ENCODE measurements at places on chromosomes 7 and 10.

DNA sequence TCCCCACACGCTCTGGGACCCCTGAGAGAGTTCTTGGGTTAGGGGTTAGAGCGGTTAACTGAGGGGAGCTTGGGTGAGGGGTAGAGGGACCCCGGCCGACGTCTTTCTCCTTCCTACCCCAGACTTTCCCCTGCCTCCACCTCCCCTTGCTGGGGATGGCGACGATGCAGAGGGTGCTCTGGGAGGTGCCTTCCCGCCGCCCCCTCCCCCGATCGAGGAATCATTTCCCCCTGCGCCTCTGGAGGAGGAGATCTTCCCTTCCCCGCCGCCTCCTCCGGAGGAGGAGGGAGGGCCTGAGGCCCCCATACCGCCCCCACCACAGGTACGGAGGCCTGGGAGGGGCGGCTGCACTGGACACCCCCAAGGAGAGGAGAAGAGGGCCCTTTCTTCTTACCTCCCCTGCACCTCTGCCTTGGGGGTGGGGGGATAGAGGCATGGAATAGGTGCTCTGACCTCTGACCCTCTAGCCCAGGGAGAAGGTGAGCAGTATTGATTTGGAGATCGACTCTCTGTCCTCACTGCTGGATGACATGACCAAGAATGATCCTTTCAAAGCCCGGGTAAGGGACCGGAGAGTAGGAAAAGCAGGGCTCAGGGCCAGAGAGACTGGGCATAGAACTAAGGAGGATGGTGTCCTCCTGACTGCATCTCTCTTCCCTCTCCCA is 1.1 kb downstream of the ZYX start:
- DNase-seq, result no peak

DNA sequence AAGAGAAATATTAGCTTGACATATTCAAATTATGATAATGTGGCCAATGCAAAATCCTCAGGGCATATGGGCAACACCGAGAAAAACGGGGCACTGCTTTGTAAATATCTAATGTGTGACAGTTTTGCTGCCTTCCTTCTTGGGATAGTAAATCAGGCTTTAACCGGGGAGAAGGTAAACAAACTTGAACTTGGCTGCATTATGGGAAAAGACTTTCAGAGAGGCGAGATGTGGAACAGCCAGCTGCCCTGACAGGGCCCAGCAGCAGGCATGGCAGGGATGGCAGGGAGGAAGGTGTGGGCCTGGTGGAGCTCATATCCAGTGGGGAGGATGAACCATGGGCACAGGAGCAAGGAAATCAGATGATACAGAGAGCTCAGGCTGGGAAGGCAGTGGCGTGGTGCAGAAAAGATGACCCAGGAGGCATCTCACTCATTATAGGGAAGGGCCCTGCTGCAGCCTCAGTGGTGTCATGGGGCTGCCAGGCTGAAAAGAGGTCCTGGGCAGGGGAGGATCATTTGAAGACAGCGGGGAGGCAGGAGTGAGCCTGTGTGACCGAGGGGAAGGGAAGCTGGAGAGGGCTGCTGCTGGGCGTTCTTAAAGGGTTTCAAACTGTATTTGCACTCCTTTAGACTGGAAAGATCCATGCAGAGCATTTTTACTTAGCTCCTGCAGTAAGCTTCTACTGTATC is 26.7 kb downstream of the CXCL12 start:
- no peak for DNase-seq

DNA sequence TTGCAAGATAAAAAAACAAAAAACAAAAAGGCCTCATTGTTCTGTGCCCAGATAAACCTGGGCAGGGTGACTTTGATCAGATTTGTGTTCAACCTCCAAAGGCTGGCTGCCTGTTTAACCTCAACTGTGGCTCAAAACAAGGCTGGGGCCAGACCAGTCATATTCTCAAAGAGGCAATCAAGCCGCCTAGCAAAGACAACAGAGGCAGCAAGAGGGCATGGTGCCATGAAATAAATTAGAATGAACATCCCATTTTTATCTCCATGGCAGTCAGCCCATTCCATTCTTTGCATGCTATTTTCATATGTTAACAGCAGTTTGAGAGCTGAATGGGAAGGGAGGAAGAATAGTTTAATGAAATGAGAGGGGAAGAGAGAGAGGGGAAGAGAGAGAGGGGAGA is 1150.3 kb downstream of the TYW1 start:
- DNase-seq, result no peak

- no peak for DNase-seq
These were observed 11.0 kb downstream of the ZNF862 start for GRCh38 chr7:149849174-149849573.

GRCh38 chr10:266974-267425 is 131.7 kb downstream of the ZMYND11 start:
- no peak for DNase-seq

DNA sequence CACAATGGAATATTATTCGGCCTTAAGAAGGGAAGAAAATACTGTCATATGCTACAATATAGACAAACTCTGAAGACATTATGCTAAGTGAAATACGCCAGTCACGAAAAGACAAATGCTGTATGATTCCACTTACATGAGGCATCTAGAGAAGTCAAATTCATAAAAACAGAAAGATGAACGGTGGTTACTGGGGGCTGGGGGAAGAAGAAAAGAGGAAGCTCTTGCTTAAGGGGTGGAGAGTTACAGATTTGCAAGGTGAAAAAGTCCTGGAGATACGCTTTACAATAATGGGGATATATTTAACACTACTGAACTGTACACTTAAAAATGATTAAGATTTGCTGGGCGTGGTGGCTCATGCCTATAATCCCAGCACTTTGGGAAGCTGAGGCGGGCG is 49.0 kb downstream of the PSMC2 start:
- DNase-seq, result no peak

DNA sequence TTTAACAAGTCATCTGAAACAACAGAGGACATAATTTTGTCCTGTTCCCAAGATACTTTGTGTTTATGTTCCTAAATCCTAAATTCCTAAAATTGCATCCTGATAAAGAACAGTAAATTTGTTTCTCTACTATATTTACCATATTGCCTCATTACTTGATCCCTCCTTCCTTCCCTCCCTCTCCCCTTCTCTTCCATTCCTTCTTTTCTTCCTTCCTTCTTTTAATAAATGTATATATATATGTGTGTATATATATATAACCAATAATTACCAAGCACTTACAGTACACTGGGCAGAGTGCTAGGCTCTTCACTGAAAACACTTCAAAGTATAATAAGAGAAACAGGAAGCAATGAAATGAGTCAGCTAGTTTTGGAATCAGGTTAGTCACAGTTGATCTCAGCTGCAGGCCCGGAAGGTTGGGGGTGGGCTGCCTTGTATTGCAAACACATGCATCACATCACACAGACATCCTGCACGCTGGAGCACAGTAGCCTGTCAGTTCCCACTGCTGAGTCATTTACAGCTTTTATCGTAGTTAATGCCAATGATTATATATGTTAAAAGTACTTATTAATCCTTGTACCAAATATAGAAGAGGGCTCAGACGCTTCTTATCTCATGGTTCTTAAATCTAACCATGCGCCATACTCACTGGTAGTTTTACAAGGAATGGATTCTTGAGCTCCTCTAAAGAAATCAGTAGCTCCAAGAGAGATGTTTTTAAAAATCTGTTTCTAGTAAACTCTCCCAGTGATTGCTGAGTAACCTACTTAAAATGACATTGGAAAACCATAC is 551.7 kb downstream of the GRM8 start:
- peak; percentile 83 for DNase-seq

DNA sequence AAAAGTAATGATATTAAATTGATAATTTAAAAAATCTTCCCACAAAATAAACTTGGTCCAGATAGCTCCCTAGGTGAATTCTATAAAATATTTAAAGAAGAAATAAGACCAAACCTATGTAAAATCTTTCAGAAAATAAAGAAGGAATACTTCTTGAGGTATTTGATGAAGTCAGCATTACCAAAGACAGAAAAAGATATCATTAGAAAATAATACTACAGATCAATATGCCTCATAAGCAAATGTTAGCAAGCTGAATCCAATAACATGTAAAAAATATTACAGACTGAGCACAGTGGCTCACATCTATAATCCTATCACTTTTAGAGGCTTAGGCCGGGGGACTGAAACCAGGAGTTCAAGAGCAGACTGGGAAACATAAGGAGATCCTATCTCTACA is 30.0 kb downstream of the TMEM26 start:
- DNase-seq, result no peak

DNA sequence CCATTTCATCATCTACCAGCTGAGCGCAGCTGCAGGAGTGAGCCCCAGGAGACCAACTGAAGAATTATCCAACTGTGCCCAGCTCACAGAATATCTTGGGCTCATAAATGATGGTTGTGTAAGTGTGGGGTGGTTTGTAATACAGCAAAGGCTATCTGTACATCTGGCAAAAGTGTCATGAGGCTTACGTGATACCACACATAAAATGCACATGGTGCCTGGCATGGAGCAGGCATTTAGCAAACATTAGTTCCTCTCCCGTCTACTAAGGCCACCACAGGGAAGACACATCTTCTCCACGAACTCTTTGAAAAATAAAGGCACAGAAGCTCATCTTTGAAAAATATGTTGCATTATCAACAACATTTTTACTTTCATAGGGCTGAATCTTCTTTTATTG is 32.3 kb downstream of the AOAH start:
- no peak for DNase-seq

- DNase-seq, result peak; percentile 24
These were observed at the start of gene LLCFC1 for GRCh38 chr7:142939226-142939910. LLCFC1 (plus strand) TSS chr7:142939484; CDS start chr7:142939622, 138 bp downstream.

DNA sequence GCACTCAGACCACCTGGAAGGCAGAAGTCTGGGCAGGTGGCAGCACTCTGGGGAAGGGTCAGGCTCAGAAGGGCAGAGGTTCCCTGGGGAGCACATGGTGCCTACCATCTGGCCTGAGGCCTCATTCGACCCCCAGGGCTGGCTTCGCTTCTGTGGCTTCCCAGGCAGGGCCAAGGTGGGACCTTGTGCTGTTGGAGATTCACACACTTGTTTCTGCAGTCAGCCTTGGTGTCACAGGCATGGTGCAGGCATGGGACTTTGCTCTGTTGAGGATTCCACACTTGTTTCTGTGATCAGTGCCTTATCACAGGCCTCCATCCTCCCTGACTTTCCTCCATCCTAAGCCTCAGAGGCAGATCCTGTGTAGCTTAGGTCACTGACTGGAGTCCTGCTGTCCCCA is 11.3 kb upstream of the FAM241B start:
- no peak for DNase-seq

DNA sequence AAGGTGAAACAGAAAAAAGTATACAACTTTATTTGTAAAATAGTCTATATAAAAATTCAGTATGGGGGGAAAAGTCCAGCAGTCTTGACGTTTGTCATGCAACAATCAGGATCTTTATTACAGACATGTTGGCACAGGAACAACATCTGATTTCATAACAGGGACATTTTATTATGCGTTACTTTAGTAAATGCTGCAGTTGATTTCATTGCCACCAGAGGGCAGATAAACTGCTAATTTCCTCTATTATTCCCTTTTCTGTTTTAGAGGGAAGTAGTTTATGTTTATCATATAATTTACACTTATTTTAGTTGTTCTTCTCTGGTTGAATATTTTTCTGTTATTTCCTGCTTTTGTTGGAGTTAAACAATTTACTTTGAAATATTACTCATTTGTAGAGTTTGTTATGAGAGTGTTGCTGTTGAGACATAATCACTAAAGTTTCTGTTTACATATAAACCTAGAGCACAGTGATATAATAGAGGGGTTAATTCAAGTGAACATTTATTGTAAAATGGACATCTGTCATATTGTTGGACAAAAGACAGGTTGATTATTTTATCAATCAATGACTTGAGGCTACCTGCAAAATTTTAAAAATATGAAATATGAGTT is 3.3 kb downstream of the PLXDC2 start:
- peak; percentile 6 for DNase-seq

GRCh38 chr10:97024168-97025073 is 161.3 kb downstream of the SLIT1 start:
- DNase-seq, result no peak

DNA sequence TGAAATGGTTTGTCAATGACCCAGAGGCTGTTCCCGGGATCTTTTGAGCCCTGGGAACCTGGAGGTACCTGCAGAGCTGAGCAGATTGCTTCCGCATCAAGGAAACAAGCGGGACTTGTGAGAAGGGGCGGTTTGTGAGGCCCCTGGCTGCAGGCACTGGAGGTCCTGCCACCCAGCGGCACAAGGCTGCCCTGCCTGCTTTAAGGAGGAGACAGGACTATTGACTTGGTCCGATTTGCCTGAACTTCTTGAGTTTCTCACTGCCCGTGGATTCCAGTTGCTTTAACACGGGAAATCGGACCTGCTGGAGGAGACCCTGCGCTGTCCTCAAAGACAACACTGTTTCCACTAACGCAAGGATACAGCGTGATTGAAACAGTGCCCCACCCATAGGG is 130.1 kb downstream of the DNAJB6 start:
- no peak for DNase-seq

Measured in activated CD4-positive, alpha-beta T cell treated with anti-CD3 and anti-CD28 coated beads for 36 hours (primary cell).